Stimulated activated CD4-positive, alpha-beta T cell treated with anti-CD3 and anti-CD28 coated beads, Interleukin-2, amount 100 ng/mL, for 48 hours (primary cell): ENCODE measurements at places on chromosomes 4 and X.
A peak's percentile ranks its signal among the peaks of the same experiment; 100 is the strongest.

GRCh38 chr4:2689825-2690700 lies 66.1 kb downstream of the TNIP2 start:
- DNase-seq = peak; percentile 25

DNA sequence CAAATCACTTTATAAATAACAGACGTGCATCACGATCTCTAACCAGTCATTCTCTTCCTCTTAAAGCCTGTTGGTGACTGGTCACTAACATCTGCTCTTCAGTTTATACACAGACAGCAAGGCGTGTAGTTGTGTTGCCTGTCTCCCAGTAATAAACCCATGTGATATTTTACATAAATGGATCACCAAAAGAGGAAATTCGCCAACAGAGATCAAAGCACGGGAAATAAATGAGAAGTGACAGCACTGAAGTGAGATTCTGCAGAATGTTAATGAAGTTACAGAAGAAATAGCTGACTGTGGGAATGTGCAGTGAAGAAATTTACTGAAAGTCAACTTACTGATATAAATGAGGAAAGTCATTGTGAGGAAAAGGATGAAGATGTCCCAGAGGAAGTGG lies 47.0 kb downstream of the AFF1 start:
- DNase-seq = no peak

GRCh38 chrX:38041237-38041636 lies 34.9 kb downstream of the SYTL5 start:
- no peak for DNase-seq

DNA sequence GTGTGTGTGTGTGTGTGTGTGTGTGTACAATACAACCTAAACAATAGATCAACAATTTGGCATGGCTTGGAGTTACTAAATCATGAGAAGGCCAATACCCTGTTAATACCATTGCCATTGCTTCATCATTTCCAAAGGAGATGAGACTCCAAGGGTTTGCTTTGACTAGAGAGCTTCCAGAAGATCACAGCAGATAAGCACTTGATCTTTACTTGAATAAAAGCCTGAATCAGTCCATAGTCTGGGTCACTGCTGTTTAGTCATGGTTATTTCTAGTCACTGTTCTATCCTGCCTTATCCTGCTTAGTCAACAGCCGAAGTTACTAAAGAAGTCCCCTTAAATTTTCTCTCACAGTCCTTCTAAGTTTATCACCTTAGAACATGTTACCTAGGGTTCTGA lies 58.2 kb downstream of the RAB40AL start:
- no peak for DNase-seq

DNA sequence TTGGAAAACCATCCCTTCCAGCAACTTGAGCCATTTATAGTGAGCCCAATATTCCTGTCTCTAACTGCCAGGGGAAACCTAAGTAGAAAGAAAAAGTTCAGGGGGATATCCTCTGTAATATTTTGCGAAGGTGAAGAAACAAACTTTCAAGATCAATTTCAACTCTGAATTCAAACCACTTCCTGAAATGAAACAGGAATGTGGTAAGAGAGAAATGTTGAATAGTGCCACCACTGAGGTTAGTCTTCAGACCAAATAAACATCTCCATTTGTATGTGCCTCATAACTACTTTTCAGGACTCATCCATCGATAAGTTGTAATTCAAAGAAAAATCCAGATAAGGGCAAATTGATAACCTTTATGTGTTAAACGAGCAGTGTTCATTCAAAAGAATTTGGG lies 128.7 kb downstream of the GABRB1 start:
- DNase-seq = no peak

DNA sequence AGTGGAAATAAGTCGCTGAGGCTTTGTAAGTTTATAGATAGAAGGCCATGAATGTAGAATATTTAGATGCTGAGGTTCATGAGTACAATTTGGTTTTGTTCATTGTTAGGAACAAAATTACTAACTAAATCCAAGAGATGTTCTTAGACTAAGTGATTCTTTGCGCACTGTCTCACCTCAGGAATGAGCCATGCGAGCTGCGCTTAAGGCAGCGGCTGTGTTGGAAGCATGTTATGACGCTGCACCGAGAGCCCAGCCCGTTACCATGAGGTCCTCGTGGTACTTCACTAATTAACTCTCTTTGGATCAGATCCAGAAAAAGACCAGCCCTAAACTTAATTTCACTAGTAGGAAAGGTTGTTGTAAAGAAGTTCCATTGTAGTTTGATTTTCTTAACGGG lies 166.2 kb downstream of the RAPGEF2 start:
- no peak for DNase-seq
